NCI-H187 treated with DMSO at 0.1 percent for 48 hours (cell line): ENCODE measurements at places on chromosomes 4 and X.
A peak's percentile ranks its signal among the peaks of the same experiment; 100 is the strongest.

GRCh38 chr4:168362025-168362401 lies 43.5 kb upstream of the DDX60 start:
- no peak for DNase-seq

- no peak for DNase-seq
These were observed 9.7 kb upstream of the LSM6 start for GRCh38 chr4:146165840-146166239.

DNA sequence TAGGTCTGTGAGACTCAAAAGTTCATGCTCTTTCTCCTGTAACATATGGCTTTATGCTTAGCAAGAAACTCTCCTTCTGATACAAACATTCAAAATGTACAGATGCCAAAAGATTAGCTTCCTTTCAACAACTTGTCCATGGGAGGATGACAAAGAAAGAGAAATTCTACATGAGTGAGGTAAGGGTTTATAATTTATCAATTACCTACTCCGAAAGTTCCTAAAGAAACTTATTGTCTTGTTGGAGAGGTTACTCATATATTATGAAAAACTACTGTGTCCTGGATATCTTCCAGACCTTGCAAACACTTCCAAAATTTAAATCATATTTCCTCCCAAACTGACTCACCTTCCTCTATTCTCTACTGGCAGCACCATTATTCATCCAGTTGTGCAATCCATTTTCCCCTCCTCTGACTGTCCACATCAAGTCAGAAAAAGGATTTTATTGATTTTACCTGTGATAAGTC lies 65.1 kb downstream of the ENPEP start:
- no peak for DNase-seq

DNA sequence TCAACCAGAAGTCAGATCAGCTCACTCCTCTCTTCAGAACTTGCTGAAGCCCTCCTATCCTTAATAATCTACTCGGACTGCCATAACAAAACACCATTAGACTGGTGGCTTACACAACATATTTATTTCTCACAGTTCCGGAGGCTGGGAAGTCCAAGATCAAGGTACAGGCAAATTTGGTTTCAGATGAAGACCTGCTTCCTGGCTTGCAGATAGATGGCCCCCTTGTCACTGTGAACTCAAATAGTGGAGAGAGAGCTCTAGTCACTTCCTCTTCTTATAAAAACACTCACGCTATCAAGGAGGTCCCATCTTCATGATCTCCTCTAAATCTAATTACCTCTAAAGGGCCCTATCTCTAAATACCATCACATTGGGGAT lies 125.1 kb downstream of the CAMK2D start:
- no peak for DNase-seq

- no peak for DNase-seq
These were observed 2.1 kb downstream of the HHIP start for GRCh38 chr4:144648042-144648441.

GRCh38 chr4:155819066-155819465 lies 47.0 kb downstream of the ASIC5 start:
- no peak for DNase-seq

DNA sequence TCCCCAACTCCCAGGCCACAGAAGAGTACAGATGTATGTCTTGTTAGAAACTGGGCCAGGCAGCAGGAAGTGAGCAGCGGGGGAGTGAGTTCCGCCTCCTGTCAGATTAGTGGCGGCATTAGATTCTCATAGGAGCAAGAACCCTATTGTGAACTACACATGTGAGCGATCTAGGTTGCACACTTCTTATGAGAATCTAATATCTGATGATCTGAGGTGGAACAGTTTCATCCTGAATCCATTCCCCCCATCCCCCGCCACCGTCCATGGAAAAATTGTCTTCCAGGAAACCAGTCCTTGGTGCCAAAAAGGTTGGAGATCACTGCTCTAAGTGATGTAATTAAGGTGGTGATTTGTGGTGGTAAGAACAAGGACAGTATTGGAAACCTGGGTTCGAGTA lies 24.5 kb upstream of the NEXMIF start:
- no peak for DNase-seq

GRCh38 chr4:97404876-97405523 lies 738.3 kb downstream of the STPG2 start:
- DNase-seq: no peak

DNA sequence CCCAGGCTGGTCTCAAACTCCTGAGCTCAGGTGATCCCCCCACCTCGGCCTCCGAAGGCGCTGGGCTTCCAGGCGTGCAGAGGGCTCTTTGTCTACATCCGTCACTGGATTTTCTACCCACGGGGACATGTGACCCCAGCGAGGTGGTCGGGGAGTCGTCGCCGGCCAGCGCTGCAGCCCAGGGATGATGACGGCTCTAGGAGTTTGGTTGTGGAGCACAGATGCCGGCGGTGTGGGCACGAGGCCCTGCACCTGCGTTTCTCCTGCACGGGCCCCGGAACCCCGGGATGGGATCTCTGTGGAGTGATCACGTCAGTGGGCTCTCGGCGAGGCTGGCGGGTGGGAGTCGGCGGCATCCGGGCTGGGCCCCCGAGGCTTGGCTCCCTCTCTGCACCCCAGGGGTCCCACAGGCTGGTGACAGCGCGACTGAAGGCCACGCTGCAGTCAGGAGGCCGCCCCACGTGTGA lies 9.1 kb upstream of the GTPBP6 start:
- DNase-seq: no peak

GRCh38 chr4:114349543-114350175 lies 248.9 kb upstream of the UGT8 start:
- DNase-seq: no peak

- DNase-seq: no peak
These were observed 1145.5 kb upstream of the POU3F4 start for GRCh38 chrX:82362550-82362949.

DNA sequence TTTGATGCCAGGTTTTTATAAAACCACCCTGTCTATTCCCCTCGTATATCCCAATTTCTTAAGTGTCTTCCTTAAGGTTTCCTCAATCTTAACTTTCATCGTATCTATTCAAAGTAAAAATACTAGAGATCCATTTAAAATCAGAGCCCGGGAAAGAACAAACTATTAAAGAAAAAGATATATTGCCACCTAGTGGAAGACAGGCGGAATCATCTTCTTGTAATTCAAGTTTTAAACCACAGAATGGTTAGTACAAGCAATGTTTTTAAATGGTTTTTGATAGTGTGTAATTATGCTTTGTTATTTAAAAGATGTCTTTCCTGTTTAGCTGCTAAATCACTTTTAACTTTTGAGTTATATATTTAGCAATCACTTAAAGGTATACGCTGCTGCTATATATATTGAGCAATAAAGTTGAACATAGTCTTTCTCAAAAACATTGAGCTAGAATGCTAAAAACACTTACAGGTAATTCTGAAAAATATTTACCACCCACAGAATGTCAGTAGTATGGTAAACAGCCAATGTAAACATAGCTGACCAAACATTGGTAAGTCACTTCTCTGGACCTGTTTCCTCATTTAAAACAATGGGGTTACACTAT lies 18.2 kb downstream of the PRDM8 start:
- DNase-seq: peak; percentile 20

- no peak for DNase-seq
These were observed 78.4 kb downstream of the HPRT1 start for GRCh38 chrX:134538316-134538715.

DNA sequence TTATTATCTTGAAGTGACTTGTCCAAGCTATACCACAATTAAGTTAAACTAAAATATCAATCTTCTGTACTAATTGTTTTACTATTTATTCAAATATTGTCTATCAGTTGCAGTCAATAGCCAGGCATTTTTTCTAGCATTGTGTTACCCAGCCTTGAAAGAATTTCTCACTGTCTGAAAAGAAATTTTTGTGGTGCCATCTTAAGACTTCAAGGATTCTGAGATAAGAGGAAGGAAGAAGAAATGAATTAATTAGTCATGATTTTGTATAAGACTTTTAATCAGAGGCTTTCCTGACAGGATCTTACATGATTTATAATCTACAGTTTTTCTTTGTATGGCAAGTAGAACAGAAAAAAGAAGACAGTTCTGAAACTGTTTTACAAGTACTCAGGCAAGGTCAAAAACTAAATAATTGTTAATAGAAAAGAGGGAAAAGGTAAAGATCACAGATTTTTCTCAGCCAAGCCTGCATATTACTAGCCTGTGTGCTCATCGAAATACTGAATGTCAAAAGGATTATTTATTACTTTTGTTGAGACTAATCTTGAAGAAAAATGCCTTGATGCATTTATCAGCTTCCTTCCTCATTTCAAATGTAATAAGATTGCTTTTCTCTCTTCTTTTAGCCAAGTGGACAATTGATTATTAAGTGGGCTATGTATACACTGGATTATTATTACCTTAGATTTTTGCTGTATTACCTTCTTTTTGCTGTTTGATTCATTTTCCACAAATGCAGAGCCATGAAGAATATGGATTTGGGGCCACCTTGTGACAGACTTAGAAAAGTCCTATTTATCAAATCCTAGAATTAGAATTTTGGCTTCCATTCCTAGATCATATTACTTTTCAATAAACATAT lies 53.8 kb downstream of the CXCL1 start:
- DNase-seq: no peak

DNA sequence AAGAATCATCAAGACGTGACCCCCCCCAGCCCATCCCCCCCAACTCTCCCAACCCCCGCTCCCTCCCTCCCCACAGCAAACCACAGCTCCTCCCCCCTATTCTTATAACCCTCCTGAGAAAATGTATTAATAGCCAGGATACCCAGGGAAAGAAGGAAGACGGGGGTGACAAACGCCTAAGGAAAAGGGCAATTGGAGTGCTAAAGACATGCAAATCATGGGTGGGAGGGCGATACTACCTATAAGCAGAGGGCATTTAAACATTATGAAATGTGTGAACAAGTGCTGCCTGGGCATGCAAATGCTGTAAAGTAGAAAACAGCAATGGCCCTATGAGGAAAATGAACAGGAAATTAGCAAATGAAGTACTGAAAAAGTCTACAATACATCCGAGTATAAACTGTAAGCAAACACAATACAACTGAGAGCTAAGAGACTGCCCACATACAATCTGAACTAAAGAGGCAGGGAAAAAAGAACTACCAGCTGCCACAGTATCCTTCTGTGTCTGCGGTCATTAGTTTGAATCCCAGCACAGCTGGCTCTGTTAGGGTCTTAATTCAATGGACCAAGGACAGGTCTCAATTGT lies 2.4 kb downstream of the CXXC4 start:
- peak; percentile 15 for DNase-seq

DNA sequence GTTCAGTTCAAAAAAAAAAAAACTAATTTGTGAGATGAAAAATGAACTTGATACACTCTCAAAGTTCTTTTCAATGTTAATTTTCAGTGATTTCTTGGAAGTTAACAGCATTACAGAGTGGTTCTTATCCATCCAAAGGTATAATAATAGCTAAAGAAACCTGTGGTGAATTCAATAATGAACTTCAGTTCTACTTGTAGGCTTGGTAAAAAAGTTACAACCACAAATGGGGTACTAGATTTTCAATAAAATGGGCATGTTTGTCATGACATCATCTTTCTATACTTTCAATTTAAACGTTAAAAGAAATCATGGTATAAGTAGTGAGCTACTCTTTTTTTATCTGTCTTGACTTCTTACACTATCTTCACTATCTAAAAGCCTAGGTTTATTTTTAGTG lies 424.8 kb downstream of the CFAP47 start:
- DNase-seq: no peak

- no peak for DNase-seq
These were observed 379.5 kb upstream of the MAD2L1 start for GRCh38 chr4:120446051-120446567.

DNA sequence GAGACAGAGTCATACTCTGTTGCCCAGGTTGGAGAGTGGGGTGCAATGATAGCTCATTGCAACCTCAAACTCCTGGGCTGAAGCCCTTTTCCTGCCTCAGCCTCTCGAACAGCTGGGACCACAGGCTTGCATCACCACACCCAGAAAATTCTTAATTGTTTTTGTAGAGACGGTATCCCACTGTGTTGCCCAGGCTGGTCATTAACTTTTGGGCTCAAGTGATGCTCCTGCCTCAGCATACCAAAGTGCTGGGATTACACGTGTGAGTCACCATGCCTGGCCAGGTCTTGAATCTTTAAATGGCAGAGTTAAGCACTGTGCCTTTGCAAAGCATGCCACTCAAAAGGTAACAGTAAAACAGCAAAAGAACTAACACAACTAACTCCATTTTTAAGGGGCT lies 28.6 kb upstream of the BBS12 start:
- no peak for DNase-seq

GRCh38 chr4:77121736-77122240 lies 35.2 kb upstream of the CCNG2 start:
- no peak for DNase-seq

DNA sequence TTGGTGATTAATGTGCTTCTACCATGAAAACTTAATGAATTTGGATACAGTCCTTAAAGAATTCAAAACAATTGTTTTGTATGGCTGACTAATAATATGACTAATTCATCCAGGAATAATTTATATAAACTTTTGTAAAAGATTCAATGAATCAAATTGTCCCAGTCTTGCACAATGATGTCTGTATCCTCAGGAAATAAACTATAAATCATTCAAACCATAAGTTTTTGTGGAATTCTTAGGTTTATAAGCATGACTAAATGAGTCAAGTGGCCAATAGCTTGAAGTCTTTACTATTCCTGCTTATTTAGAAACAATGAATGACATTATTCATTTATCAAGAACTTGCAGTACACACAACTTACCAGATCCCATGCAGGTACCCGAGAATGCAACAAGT lies 935.0 kb upstream of the INTU start:
- no peak for DNase-seq

DNA sequence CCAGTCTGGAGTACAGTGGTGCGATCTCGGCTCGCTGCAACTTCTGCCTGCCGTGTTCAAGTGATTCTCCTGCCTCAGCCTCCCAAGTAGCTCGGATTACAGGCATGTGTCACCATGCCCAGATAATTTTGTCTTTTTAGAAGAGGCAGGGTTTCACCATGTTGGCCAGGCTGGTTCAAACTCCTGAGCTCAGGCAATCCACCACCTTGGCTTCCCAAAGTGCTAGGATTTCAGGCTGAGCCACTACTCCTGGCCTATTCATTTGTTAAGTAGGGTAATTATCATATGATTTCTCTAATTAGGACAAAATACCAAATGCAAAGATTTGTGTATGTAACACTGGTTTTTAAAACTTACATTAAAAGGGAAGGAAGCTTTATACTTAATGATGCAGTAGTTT lies 137.8 kb downstream of the GPM6A start:
- DNase-seq: no peak

- DNase-seq: no peak
These were observed 20.3 kb downstream of the DGKQ start for GRCh38 chr4:952881-953573.

DNA sequence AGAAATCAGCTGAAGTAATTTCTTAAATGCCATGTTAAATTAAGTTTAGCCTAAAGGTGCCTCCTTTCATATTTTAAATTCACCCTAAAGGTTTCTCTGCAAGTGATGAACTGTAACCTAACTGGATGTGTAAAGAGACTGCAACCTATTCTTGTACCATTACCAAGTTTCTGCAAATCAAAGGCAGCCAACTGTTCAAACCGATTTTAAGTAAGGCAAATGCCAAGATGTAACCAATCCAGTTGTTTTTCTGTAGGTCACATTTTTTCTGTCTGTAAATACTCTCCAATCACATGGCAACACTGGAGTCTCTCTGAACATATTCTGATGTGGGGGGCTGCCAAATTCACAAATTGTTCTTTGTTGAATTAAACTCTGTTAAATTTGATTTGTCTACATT lies 42.4 kb upstream of the FGF2 start:
- DNase-seq: no peak
